NCI-H510A (cell line): ENCODE measurements at places on chromosomes 6 and 20.

DNA sequence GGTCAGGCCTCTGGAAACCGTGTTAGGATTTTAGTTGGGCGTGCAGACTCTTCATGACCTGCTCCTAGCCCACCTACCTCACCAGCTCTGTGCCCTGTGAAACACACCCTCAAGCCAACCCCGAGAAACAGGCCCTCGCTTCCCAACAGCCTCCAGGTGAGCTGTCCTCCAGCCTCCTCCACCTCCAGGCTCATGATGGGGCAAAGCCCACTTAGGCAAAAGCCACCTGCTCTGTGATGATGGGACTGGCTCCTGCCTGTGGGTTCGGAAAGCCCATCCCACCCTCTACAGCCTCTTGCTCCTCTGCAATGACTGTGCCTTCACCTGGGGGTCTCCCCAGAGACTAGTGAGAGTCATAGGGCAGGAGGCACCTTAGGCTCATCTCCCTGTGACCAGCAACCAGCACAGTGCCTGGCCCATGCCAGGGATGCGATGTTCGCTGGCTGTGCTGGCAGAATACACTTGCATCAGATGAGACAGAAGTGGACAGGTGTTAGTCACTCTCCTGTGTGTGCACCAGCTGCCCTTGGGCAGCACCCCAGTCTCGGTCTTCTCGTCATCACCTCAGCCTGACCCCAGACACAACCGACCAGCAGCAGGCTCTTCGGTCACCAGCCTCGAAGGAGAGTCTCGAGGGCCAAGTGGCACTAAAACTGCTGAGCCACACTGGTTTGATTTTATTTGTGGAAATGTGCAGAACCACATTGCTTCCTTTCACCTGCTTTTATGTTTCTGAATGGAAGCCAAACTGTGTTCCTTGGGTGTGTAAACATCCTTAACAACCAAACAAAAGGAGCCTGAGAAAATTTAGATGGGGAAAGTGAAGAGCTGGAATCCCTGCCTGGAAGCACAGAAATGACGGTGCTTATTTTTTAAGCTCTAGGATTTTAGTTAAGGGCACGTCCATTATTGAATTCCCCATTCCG, 10.7 kb downstream of the PXDC1 start:
- no peak for DNase-seq

DNA sequence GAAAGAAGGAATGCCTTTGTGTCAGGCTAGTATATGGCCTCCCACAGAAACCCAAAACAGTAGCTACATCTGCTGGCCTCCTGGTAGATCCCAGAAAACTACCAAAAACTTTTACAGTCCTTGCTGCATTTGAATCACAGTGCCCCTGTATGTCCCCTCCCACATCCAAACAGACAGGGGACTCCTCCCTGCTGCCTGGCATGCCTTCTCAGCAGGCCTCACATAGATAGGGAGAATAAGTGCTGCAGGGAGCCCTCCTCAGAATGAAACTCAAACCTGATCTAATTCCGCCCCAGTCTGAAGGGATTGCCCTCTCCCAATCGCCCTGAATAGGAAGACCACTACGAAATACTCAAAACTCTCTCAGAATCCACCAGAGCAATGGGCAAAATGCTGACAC, 14.1 kb upstream of the DEFB116 start:
- DNase-seq, result no peak

GRCh38 chr6:168290095-168290494, 29.5 kb downstream of the DACT2 start:
- no peak for DNase-seq

- DNase-seq, result no peak
Measured at GRCh38 chr20:43331906-43332305, 125.8 kb upstream of the SRSF6 start.

GRCh38 chr6:142566628-142567396, 265.0 kb downstream of the ADGRG6 start:
- no peak for DNase-seq

GRCh38 chr6:13026557-13026956, 301.8 kb downstream of the TBC1D7 start:
- DNase-seq, result no peak

GRCh38 chr6:125927761-125928160, 28.8 kb upstream of the HINT3 start:
- DNase-seq, result no peak

DNA sequence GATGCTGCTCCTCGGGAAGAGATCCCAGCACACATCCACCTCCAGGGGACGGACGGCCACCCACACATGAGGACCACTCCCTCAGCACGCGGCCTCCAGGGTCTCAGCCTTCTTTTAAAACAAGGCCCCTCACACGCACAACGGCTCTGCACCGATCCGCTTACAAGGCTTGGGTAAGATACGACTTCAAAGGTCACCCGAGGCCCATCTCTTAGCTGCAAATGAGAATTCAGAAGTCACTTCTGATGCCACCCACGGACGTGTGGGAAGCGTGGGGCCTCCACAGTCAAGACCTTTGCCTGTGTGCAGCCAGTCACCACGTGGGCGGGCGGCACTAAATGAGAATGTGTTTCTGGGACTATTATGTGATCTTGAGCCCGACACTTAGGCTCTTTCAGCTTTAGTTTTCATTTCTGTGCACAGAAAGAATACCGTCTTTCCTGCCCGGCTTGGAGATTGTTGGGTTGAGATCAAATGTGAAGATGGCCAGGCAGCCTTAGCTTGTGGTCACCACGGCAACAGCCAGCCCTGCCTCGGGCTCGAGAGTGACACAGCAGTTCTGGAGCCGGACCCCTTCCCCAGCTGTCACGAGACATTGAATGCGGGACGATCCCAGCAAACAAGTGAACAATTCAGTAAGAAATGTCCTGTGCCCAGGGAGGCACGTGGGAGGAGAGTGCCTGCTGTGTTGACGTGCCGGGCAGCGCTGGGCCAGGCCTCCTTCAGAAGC, 91.6 kb downstream of the RAMACL start:
- DNase-seq, result no peak

GRCh38 chr20:19886661-19887288, 128.7 kb downstream of the RIN2 start:
- DNase-seq, result no peak

- peak; percentile 8 for DNase-seq
Measured at GRCh38 chr20:59776626-59777330, 156.7 kb downstream of the SYCP2 start.

GRCh38 chr20:57262784-57263609, 3.4 kb downstream of the BMP7 start:
- DNase-seq, result no peak

GRCh38 chr20:10842116-10842515, 168.3 kb upstream of the JAG1 start:
- no peak for DNase-seq
